ENCODE measurements at places on chromosomes 7 and 10. TPM values are rescaled to one million over a fixed set of nuclear protein-coding genes. Genes with fewer than 3 reads are reported as not detected.

DNA sequence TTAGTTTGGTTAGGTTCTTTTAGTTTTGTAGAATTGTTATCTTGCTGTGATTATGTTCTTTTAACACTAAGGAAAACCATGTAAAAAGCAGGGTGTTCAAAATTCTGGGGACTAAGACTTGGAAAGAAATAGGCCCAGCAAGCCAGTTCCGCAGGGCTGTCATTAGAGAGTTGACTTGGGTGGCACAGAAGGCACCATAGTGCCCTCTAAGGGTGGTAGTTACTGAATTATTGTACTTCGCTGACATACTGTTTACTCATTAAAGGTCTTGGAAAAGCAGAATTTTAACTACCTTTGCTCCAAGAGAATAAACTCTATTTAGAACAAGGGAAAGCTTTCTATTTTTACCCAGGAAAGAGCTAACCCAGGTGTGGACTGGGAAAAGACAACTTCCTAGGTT lies 86.5 kb downstream of the OTUD1 start:
- peak; percentile 20 for DNase-seq

CTAGE15 gene
- total RNA-seq: not detected

CALD1 gene
- 285 TPM for total RNA-seq

VAX1 gene
- total RNA-seq: 1.0 TPM

SLC18A3 gene
- total RNA-seq: not detected

- DNase-seq: no peak
Measured at GRCh38 chr10:120480848-120481247, 23.8 kb downstream of the PLPP4 start.

DNA sequence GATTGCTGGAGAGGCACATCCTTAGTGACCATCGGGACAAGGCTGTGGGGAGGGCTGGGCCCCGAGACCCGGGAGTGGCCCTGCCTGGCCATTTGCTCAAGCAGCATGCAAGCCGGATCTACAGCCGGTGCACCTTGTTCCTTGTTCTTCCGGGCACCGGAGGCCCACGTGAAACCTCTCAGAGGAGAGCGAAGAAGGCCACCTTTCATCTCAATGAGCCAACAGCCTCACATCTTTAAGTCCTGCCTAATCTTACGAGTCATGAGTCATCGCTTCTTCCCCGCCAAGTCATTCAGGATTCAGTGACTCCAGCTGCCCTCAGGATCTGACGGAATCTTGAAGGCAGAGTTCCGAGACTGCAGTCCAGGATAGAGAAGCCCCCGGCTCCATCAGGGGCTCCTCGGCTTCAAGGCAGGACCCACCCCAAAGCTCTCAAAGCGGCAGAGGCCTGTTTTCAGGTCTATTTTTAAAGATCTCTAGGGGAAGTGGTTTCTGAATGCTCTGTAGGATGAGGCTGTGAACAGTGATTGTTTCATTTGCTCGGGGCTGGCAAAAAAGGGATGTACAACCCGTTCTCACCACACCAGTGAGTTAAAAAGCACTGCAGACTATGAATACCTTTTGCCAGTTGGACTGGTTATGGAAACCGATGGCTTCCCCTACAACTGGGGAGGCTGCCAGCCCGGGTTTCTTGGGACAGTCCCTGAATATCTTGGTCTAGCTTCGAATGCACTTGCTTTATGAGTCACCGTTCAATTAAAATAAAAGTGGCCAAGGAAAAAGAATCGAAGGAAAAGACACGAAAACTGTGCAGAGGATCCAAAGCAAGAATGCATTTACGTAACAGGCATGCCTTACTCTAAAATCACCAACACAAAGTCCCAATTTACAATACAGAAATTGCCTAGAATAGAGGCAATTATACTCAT lies 57.2 kb upstream of the ECHDC3 start:
- peak; percentile 85 for DNase-seq

ANKRD61 gene
- total RNA-seq: 0.89 TPM

PDE6C gene
- not detected for total RNA-seq

GRCh38 chr7:30117896-30118295 lies 16.9 kb upstream of the MTURN start:
- no peak for DNase-seq

DNA sequence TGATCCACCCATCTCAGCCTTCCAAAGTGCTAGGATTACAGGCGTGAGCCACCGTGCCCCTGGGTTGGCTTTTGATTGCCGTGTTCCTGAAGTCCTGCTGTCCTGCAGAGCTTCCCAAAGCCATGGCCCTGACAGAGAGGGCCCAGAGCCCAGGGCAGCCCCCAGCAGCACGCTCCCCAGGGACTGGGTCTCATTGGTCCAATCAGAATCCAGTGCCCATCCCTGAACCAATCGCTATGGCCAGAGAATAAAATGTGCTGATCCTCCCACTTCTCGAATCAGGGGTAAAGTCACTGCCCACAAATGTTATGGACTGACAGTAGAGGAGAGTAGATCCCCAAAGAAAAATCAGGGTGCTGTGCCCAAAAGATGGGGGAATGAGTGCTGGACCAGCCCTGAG lies 5.0 kb upstream of the C10orf105 start:
- no peak for DNase-seq

TAS2R41 gene
- not detected for total RNA-seq

GIMAP2 gene
- total RNA-seq: 5.5 TPM

DNA sequence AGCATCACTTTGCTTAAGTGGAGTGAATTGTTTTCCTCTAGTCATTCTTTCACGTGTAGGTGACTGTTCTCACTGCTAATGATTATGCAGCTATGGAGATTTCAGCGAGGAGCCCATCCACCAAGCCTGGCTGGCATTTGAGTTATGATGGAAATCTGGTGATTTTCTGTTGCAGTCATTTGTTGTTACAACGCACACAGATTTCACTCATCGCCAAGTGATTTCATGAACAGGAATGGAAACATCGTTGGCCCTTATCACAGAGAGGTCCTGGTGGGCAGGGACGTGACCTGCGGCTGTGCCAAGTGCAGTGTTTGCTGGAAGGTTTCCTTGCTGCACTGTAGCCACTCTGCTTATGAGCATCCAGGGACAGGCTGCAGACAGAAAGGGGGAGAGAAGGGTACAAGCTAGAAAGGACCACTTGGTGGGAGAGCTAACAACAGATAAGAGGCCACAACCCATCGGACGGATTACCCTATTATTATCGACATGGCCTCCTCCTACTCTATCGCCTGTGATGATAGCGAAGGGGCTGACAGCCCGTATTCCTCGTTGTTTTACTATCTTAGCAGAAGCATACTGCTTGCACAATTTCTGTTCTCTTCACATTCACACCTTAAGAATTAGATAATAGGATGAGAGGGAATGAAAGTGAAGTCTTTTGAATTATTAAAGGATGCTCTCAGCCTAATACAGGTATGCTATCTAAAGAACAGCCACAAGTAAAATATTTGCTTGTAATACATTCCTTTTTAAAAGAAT lies 99.0 kb upstream of the PITRM1 start:
- no peak for DNase-seq

GRCh38 chr7:69656890-69657289 lies 58.6 kb downstream of the AUTS2 start:
- DNase-seq: peak; percentile 79

DNA sequence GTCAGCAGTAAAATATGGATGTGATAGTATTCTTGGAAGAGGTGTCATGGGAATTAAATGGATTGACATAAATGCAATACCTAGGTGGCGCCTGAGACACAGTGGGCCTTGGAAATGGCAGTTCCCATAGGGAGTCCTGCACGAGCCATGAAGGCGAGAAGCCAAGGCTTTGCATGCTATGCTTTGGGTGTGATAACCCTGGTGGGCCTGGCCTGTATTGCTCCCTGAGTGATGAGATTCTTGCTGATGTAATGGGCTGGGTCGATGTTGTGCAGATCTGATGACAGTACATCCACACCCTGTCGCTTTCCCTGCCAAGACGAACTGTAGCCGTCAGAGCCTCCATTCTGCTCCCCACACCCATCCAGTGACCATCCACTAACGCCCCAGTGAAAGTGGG lies 46.4 kb downstream of the CREB5 start:
- DNase-seq: no peak

UPP1 gene
- total RNA-seq: 47.3 TPM

- no peak for DNase-seq
Measured at GRCh38 chr10:53315709-53316108, 543.1 kb upstream of the MBL2 start.

DNA sequence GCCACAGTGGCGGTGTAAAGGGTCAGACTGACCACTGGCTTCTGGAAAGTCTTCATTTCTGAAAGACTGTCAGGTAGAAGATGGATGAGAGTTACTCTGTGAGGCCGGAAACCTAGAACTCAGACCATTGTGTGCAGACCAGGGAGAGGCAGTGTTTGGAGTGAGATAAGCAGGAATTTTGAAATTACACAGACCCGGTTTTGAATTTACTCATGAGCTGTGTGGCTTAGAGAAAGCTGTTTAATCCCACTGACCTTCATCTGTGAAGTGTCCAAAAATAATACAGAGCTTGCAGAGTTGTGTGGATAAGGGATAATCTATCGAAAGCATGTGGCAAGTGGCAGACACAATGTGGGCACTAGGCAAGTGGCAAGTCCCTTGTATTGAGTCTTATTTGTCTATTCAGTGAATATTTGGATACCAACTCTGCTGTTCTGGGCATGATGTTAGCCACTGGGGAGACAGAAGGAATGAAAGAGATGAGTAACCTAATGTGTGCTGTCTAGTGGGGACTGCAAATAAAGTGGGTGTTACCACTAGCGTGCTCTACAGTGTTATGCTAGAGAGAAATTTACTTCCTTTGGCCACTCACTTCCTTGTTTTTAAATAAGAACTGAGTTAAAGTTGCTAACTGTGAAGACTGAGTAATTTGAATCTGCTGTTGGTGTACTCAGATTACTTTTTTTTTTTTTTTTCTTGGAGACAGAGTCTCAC lies 69.4 kb downstream of the KIAA1217 start:
- DNase-seq: no peak

SLC39A12 gene
- not detected for total RNA-seq

DNA sequence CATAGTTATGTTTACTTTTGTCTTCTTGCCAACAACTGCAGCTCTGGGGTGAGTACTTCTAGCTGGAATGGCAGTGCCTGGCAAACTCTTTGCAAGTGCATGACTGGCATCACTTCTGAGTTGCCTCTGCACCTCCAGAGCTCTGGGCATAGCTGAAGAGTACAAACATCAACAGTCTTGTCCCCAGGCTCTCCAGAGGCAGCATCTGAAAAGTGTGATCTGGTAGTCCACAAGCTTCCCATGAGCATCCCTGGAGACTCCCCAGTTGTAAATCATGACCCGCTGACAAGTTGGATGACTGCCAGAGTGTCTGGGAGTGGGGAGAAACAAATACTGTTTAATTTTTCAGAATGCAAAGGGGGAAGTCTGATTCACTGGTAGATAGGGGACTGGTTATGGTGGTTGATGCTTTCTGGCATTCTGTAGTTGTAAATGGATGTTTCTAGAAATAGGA lies 138.9 kb upstream of the CDK13 start:
- peak; percentile 74 for DNase-seq

- DNase-seq: no peak
Measured at GRCh38 chr7:85498031-85498430, 311.2 kb upstream of the SEMA3D start.

DNA sequence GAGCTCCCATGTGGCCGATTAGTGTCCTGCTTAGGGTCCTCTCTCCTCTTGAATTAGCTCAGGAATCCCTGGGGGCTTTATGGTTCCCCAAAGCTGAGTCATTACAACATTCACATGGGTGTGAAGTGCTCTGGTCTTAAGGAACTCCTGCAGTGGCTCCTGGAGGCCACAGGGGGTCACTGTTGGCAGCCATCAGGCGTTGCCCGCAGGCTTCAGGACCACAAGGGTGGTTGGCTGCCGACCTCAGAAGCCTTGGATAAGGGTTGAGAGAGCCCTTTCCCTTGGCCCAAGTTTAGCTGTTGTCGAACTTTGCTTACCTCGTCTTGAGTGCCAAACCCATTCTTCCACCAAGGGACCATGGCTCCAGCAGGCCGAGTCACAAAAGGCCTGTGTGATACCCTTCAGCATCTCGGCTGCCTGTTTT lies 61.7 kb downstream of the SH2D4B start:
- peak; percentile 74 for DNase-seq

DNA sequence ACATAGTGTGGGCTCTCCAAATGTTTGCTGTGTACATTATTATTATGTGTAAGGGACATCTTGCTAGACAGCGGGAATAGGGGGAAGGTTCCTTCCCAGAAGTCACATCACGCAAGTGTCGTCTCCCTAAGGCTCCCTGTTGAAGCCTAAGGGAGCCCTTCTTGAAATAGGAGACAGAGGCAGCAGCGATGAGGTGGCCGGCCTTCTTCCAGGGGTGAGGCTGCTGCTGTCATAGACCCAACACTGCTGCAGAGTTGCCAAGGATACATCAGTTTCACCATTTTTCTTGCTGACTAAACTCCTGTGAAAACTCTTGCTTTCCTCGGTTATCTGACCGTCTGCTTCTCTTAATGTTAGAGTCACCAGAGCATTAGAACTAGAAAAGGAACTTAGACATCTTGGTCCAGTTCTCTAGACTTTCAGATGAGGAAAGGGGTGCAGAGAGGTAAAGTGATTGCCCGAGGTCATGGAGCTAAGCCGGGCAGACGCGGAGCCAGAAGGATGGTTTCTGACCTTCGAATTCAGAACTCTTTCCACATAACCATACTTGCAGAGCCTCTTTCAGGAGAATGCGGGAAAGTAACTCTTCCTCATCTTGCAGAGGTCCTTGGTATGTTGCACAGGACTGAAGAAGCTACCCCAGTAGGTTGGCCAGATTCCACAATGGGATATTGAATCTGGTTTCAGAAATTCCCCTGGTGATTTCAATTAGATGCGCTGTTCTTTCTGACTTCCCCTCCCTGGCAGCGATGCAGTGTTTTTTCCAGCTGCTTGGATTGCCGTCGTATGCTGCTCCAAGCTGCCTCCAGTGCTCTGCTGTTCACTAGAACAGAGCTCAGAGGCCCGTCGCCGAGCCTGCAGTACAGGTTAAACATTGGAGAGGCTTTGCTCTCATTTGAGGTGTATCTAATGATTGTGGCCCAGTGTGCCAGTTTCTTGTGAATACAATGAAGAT lies 217.1 kb downstream of the CAMK1D start:
- peak; percentile 9 for DNase-seq

DNA sequence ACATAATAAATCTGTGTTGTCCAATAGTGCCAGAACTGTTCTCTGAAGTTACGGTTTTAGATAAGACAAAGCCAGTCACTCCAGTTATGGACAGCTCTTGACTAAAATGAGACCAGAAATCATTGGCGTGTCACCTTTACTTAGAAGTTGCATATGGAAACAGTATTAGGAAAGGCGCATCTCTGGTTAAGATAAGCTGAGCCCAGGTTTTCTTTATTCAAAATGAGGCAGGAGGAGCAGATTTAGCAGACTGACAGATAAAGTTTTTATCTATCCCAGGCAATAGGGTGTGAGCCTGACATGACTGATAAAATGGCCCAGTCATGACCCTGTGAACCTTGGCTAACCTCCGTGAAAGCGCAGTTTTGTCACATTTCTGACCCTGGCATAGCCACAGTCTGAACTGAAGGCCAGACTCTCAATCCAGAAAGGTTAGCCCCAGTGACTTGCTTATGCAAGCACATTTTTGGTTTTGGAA lies 4.2 kb downstream of the CYP26A1 start:
- DNase-seq: no peak

MMD2 gene
- total RNA-seq: not detected

DNA sequence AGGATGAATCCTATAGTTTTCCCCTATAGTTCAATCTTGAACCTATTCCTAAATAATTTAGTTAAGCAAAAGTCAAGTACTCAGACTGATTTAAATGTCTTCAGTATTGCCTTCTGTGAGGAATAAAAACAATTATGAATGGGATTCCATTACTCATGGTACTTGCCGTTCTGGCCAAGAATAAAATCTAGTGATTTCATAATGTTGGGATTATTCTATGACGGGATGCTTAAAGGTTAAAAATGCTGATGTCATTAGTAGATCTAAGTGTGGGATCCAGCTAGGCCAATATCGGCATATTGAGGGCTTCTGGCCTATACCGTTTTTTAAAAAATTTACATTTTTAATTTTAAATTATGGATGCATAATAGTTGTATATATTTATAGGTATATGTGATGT lies 5.3 kb downstream of the BPGM start:
- no peak for DNase-seq

All from Daoy (cell line).